Suppressor macrophage treated with lipopolysaccharide for 4 hours (primary cell): ENCODE measurements at places on chromosomes 2 and 18.

GRCh38 chr18:42640160-42640559, 475.3 kb downstream of the RIT2 start:
- DNase-seq, result no peak

GRCh38 chr2:3305431-3305830, 72.2 kb downstream of the EIPR1 start:
- DNase-seq, result no peak

- no peak for DNase-seq
Measured at GRCh38 chr2:240988571-240989271, 9.7 kb upstream of the SNED1 start.

DNA sequence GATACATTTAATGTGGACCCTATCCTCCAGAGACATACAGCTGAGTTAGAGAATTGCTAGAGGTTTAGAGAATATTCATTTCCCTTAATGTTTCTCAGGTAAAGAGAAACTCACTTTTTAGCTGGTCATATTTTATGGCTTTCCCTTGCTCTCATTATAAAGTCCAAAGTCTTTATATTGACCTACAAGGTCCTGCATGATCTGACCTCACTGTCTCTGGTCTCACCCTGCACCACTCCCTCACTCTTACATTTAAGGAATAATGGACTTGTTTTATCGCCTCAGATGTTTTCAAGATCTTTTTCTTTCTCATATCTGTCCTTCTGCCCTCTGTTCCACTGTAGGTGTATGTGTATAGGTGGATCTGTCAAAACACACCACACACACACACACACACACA, 597.3 kb downstream of the PLCL1 start:
- no peak for DNase-seq

- no peak for DNase-seq
Measured at GRCh38 chr2:54945391-54946219, 104.6 kb downstream of the RTN4 start.

DNA sequence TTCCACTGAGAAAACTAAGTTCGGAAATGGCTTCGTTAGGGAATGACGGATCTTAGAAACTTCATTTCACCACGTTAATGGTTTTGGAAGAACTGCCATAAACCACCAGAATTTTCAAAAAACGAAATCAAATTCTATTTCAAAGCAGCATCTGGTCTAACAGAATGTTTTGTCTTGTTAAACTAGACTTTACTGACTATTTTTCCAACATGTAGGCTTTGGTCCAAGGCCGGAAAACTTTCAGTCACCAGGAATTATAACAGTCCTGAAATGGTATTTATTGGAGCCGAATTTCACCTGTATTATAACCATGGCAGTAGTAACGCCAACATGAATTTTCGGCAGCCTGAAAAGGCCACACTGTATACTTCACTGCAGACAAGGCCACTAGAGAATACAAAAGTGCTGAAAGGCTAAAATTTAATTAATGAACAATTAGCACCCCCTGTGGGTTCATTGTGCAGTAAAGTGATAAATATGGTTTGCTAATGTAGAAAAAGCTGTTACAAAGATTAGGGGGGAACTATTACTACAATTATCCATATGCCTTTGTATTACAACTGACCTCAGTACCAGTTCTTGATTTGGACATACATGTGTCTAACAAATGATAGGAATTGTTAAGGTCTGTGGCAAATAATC, 116.4 kb downstream of the ZNF521 start:
- DNase-seq, result no peak

- no peak for DNase-seq
Measured at GRCh38 chr2:230873661-230874401, 9.1 kb downstream of the ITM2C start.

DNA sequence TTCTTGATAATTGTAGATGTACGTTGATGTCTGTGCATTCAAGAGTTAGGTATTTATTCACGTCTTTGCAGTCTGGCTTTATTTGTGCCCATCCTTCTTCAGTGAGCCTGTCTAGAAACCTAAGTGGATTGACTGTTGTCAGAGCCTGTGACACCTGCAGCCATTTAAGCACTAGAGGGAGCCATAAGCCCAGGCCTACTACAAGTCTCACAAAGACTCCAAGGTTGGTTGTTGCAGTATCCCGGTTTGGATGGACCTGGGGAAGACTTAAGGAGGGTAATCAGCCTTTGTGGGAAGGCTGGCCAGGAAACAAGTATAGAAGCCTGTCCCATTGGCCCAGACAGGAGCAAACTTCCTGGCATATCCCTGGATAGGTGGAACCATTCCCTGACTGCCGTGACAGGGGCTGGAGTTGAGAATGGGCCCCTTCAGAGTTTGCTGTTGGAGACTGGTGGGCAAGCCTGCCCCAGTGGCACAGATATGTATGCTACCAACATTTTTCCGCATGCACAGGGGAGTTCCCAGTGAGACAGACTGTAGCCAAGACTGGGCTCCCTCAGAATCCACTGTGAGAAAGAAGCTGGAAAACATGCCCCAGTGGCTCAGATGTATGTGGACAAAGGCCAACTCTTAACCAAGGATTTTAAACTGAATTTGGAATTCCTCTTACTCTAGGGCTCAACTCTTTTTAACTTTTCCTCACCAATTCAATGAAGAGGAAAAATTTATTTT, 9.3 kb upstream of the LRRC30 start:
- DNase-seq, result peak; percentile 50

DNA sequence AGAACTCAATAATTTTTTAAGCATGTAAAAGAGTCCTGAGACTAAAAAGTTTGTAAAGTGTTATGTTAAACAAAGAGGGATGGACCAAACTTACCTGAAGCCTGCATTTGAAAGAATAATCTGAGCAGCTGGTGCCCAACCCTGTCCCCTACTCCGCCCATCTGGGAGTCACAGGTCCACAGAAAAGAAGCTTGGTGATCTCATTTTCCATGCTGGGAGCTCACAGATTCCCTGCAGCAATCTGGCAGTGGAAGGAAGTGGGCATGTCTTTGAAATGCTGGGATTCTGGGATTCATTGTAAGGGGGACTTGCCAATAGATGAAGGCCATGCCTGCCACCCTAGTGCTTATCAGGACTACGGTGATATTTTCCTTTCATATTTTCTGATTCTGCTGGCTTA, 17.9 kb downstream of the CDH2 start:
- no peak for DNase-seq

DNA sequence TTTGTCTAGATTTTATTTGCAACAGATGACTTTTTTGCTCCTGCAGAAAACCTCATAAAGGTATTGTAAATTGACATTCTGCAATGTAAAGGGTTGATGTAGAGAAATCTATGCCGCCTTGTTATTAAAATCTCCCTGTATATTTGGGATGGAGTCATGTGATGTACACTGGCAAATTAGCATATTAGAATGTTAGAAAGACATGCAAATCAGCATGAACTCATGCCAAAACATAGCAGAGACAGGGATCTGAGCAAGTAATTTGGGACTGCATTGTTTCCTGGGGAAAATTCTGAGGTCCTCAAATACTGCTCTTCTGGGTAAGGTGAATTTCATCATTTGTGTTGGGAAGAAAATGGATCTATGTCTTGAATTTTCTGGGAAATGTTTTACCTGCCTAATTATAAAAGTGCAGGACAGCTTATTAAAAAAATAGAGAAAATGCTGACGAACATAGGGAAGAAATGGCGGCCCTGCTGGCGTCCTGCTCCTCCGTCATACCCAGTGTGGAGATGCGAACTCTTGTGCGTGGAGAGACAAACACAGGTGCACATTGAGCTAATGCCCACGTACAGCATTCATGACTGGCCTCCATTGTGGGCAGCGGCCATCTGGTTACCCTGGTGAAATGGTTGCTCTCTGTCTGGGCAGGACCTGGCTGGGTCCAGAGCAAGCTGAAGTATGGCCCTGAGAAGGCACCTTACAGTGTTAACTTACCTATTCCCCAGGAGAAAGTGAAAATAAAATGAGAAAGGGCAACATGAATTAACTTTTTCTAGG, 16.3 kb downstream of the ALLC start:
- DNase-seq, result no peak

DNA sequence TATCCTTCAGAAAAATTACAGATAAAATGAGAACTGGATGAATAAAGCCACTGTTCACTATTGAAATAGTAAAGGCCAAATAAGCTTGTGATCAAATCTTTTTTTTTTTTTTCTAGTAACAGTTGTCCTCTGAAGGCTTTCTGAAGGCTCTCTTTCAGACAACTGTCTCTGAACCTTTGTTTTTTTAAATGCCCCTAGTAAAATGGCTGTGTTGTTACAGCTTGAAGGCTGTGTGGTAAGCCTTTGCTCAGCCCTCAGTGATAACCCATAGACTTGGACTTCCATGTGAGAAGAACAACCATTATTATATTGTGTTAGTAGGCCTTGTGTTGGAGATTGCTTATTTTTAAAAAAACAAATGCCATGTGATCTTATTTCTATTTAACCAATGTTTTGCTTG, 17.6 kb downstream of the FMNL2 start:
- DNase-seq, result no peak

DNA sequence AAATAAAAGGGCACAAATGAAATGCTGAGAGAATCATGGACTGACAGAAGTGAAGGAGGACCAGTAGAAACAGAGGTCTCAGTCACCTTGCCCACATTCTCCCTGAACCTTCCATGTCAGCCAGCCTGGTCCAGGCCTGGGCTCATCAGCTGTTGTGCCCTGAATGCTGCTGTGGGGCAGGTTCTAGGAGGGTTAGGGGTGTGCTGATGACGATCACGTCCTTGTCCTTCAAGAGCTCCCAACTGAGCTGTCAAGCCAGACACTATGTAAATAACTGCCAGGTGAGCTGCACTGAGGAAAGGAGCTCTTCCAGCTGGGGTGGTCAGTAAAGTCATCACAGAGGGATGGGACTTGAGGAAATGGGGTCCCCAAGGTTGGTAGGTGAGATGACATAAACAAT, 156.5 kb downstream of the SMAD2 start:
- no peak for DNase-seq

GRCh38 chr2:27092696-27093429, 6.3 kb downstream of the KHK start:
- no peak for DNase-seq

GRCh38 chr18:57648414-57648813, 26.8 kb upstream of the NARS1 start:
- no peak for DNase-seq

- no peak for DNase-seq
Measured at GRCh38 chr2:178700136-178700535, 107.1 kb downstream of the TTN start.

DNA sequence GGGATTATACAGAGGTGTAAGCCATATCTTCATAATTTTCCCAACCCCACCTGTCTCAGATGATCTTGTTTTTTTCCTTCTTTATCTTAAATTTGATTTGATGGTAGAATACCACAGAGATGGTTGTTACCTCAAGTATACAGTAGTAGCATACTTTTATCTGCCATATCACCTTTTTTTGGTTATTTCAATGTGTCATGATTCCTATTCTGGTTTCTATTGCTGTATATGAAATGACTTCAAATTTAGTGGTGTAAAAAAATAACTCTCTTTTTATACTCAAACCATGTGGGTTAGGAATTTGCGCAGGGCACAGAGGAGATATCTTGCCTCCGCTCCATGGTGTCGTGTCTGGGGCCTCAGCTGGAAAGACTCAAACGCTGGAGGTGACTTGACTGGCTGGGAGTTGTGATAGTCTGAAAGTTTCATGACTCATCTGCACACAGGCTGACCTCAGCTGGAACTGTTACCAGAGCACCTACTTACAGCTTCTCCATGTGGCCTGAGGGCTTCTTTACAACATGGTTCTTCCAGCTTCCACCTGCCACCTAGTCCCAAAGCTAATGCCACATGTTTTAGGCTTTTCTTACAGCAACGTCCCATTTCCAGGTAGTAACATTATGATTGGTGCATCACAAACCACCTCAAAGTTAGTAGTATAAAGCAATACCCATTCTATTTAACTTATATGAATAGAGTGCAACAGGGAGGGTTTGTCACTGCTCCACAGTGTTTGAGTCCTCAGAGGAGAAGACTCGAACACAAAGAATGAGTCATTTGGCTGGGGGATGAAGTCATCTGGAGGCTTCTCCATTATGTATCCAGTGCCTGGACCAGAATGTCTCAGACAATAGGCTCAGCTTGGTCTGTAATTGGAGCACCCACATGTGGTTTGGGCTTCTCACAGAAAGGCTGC, 82.3 kb upstream of the XPO1 start:
- peak; percentile 60 for DNase-seq

DNA sequence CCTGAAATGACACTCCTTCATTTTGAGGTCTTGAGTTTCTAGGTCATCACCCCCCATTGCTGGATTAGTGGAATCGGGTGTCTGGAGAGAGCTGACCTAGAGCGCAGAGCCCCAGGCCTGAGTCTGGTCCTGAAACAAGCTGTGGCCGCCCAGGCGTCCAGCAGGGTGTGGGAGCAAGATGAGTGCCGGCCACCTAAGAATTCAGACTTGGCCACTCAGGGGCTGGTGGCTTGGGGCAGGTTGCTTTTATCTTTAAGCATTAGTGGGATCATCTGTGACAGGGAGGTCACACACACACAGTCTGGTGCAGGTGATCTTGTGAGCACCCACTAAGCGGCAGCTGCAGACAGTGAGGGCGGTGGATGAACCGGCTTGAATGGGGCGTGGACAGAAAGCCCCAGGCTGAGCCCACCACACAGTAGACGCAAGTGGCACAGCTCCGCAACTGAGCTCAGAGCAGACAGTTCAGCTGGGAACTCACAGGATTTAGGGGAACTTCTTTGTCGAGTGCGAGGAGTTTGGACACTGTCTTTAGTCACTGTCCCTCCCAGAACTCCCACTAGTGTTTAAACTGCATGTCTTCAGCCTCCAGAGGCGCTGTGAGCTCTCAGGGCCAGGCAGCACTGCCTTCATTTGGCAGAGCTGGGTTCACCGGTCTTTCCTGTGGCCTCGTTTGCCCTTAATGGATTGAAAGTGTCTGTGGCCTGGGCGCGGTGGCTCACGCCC, 21.5 kb downstream of the ITGB1BP1 start:
- DNase-seq, result no peak

GRCh38 chr18:12238826-12239225, 15.3 kb upstream of the CIDEA start:
- DNase-seq, result peak; percentile 20

- no peak for DNase-seq
Measured at GRCh38 chr2:133497270-133497893, 70.9 kb downstream of the NCKAP5 start.

DNA sequence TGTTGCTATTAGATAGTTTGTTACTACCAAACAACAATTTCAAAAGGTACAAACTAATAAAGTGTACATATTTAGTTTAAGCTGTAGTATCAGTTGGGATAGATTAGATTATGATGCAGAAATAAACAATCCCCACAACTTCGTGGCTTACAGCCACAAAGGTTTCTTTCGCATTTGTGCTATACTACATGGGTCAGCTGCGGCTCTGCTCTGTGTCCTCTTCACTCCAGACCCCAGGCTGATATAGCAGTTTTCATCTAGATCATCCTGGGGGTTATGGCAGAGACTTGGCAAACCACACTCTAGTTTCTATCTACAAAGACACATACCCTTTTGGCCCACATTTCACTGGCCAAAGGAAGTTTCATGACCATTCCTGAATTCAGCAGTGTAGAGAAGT, 108.0 kb upstream of the SP5 start:
- DNase-seq, result no peak

- DNase-seq, result no peak
Measured at GRCh38 chr2:37993143-37993542, 68.1 kb downstream of the RMDN2 start.

- DNase-seq, result no peak
Measured at GRCh38 chr18:38801640-38802039, 1236.0 kb upstream of the CELF4 start.

- DNase-seq, result no peak
Measured at GRCh38 chr2:1227274-1227900, 185.9 kb upstream of the TPO start.

GRCh38 chr2:190407246-190407661, 901 bp upstream of the MFSD6 start:
- DNase-seq, result no peak
